HS-27A (cell line): ENCODE measurements at places on chromosomes 16 and 17.

DNA sequence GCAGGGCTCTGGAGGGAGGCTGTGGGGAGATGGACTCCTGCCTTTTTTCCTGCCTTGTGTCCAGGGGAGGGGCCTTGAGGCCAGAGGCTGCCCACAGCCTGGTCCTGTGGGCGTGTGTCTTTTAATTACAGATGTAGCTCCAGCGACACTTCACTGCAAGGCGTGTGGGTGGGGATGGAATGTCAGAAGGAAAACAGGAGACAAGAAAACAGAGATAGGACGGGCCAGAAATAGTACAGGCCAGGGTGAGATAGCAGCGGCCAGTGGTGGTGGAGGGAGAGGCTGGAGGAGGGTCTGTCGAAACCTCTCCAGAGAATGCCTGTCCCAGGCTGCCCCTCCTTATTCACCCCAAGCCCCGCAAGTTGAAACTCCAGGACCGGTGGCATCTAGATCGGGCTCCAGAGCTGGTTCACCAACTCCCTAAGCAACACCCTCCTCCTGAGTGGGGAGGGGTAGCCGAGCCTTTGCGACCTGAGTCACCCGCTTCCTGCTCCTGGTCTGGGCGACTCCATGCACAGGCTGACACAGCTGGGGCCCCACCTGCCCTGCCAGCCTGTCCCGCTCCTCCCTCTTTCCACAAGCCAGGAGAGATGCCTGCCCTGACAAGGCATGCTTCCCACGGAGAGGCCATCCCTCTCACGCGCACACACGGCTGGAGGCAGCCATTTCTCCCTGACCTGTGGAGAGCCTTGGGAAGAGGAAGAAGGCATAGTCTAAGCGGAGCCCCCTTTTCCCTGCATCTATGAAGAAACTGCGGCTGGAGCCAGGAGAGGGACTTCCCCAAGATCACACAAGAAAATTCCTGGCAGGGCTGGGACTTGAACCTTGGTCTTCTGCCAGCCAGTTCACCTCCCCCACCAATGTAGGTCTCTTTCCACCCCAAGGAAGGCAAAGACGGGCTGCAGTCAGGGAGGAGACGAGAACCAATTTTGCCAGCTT, 6.6 kb upstream of the JUP start:
- DNase-seq = no peak

DNA sequence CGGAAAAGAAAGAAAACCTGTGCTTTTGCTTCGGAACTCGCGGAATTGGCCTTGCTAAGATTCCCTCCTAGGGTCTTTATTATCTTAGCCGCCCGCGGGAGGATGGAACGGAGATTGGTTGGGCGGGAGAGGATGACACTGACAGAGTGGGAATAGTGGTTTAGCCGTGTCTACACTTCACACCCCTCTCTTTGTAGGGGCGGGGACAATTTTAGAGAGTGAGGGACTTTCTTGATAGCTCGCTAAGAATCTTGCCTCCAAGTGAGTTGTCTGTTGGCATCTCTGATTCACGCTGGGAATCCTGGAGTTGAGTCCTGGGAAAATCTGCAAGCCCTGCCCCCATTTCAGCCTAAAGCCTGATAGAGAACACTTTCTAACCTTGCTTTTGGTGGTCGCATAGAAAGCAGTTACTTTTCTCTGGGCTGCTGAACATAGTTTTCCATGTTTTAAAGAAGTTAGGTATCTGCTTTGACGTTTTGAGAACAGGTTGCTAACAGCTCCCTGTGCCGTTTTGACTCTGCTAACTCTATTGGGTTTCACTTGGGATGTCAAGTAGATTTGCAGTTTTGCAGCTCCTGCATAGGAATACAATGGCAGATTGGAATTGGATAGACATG, 697 bp downstream of the NOL11 start:
- no peak for DNase-seq

GRCh38 chr17:67467500-67468455, 90.7 kb downstream of the PITPNC1 start:
- no peak for DNase-seq

DNA sequence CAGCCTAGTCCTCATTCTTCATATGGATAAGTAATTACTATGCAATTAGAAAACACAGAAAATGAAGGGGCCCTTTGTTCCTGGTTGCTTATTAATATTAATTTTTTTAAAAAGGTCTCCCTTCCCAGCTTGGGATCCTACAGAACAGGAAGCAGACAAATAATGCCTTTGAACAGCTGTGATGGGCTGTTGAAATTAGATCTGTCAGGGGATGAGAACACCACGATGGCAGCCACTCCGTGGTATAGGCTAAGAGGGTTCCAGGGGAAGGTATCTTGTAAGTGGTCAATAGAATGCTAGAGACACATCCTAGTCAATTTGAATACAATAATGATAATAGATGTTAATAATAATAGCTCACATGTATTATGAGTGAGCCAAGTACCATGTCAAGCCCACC, 83.1 kb downstream of the CCDC182 start:
- no peak for DNase-seq

DNA sequence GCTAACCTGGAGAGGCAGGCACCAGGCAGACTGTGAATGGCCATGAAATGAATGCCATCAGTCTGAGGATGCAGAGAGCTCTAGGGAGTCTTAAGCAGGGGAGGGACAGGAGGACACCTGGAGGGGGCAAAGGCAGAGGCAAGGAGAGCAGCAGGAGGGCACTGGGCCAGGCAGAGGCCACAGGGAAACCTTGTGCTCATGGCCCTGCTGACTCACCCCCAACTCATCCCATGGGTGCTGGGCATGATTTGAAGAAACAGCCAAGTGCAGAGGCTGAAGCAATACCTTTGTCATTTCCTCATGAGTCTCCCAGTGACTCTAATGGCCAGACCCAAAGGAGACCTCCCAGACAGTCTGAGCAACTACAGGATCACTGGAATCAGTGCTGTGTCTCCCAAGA, 141.4 kb downstream of the TMEM132E start:
- no peak for DNase-seq
